Posterior vena cava (tissue), 2 donors: ENCODE measurements at places on chromosomes 5 and 9. TPM values are rescaled to one million over a fixed set of nuclear protein-coding genes. Genes with fewer than 3 reads are reported as not detected.

PCDHGA8 gene
- total RNA-seq = 2.4 TPM

RPS14 gene
- 1,337 TPM for total RNA-seq

CENPK gene
- total RNA-seq = 1.6 TPM

LVRN gene
- 1.5 TPM for total RNA-seq
